ENCODE measurements at places on chromosomes 7 and 10.

GRCh38 chr10:109450702-109451101 lies 472.6 kb downstream of the XPNPEP1 start:
- no peak for DNase-seq

DNA sequence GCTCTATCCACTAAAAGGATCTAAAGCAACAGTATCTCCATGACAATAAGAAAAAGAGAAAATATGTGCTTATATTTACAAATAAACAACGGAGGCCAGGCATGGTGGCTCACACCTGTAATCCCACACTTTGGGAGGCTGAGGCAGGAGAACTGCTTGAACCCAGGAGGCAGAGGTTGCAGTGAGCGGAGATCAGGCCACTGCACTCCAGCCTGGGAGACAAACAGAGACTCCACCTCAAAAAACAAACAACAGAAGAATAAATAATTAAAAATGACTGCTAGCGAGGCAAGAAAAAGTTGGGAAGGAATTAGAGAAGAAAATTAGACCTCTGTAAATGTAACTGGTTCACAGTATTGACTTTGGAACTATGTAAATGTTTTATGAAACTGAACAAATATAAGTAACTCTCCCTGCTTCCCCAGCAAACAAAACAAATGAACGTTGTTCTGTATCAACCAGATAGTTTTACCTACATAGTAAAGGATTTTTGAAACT lies 17.1 kb downstream of the TRIM24 start:
- DNase-seq = no peak

- no peak for DNase-seq
These were observed 183.1 kb downstream of the TAX1BP1 start for GRCh38 chr7:27922907-27923641.

DNA sequence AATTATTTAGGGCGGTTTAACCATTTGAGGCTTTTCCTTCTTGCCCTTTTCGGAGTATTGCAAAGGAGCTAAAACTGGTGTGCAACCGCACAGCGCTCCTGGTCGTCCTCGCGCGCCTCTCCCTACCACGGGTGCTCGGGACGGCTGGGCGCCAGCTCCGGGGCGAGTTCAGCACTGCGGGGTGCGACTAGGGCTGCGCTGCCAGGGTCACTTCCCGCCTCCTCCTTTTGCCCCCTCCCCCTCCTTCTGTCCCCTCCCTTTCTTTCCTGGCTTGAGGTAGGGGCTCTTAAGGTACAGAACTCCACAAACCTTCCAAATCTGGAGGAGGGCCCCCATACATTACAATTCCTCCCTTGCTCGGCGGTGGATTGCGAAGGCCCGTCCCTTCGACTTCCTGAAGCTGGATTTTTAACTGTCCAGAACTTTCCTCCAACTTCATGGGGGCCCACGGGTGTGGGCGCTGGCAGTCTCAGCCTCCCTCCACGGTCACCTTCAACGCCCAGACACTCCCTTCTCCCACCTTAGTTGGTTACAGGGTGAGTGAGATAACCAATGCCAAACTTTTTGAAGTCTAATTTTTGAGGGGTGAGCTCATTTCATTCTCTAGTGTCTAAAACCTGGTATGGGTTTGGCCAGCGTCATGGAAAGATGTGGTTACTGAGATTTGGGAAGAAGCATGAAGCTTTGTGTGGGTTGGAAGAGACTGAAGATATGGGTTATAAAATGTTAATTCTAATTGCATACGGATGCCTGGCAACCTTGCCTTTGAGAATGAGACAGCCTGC lies 3.1 kb downstream of the FZD1 start:
- no peak for DNase-seq

- DNase-seq = no peak
These were observed 169.0 kb downstream of the AKR1D1 start for GRCh38 chr7:138245216-138245615.

DNA sequence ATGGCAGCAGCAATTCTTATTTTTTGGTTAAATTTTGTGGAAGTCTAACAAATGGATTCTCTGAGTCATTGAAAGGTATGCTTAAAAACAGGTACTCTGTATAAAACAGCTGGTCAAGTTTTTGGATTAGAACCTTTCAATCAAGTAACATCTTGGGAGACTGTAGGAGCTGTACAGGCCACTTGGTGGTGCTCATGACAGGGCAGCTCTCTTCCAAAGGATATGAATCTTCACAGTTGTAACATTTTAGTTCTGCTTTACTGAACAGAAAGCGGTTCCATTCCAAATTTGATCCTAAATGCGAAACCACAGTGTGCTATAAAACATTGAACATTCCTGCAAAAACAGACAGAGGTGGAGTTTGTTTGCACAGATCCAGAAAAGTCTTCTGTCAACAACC lies 44.5 kb upstream of the AGR3 start:
- DNase-seq = no peak
